ENCODE measurements at places on chromosomes 5 and 9.
A peak's percentile ranks its signal among the peaks of the same experiment; 100 is the strongest.

DNA sequence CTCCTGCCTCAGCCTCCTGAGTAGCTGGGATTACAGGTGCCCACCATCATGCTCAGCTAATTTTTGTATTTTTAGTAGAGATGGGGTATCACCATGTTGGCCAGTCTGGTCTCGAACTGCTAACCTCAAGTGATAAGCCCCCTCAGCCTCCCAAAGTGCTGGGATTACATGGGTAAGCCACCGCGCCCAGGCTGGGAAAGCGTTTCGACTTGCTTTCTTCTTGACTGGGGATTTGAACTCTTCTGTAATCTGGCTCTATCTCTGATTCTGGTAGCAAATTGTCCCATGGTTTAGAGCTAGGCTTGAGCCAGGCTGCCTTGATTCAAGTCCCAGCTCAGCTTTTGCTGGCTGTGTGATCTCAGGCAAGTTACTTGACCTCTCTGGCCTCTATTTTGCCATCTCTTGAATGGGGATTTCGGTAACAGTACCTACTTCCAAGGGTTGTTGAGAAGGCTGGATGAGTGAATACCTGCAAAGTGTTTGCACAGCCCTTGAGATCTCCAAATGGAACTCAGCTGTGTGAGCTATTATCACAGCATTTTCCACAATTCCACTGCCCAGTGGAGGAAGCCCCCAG is 20.5 kb upstream of the MVB12B start:
- DNase-seq, result no peak

- no peak for DNase-seq
Measured at GRCh38 chr9:130779153-130779855, 55.8 kb upstream of the ABL1 start.

- no peak for DNase-seq
Measured at GRCh38 chr5:58963361-58963760, 380.5 kb downstream of the RAB3C start.

DNA sequence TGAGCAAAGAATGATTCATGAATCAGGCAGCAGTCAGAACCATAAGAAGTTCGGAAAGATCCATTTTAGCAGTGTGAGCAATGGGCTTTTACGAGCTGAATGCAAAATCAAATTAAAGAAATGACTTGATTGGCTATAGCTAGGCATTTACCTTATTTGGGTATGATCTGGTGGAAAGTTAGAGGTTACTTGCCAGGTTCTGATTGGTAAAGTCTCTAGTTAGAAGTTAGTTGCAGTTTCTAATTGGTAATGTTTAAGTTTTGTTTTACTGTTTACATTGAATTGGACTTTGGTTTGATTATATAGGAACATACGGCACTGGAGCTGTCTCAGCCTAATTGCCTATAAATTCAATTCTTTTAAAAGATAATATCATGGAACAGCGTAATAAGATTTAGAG is 97.9 kb downstream of the ITGA1 start:
- DNase-seq, result no peak

GRCh38 chr9:80074439-80074838 is 502.7 kb downstream of the TLE4 start:
- no peak for DNase-seq

GRCh38 chr5:103923616-103924168 is 361.1 kb upstream of the NUDT12 start:
- DNase-seq, result no peak

GRCh38 chr5:76867827-76868693 is 18.2 kb downstream of the S100Z start:
- DNase-seq, result peak; percentile 29

DNA sequence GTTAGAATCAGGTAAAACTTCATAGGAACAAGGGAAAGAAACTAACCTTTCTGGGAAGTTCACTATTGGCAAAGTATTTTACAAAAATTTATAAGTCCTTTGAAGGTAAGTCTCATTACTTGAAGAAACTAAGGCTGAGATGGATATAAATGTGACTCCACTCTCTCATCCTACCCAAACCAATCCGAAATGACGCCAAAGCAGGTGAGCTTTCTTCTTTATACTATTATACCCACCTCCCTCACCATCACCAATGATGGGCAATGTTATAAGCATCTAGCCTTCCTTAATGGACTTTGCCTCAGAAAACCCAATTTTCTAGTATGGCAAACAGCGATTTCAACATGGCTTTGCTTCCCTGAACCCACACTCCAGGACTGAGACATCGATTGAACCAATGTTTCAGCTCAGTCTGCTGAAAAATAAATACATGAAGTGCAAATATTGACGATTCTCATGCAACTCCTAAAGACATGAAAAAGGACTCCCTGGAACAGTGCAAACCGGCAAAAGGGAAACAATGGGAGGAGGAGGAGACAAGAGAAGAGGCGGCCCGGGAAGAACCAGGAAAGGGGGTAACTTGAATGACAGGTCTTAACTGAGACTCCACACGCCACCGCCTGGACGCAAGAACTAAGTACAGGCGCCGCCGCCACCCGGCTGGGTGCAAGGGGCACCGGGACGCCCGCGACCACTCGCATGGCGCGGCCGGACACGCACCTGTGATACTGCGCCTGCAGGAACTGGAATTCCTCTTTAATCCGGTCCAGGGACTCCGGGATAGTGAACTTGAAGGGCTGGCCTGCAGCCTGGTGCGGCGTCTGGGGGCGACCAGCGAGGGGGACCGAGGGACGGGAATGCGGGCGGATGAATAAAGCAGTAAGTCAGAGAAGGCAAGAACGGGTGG is 2.5 kb downstream of the TLE1 start:
- DNase-seq, result no peak

DNA sequence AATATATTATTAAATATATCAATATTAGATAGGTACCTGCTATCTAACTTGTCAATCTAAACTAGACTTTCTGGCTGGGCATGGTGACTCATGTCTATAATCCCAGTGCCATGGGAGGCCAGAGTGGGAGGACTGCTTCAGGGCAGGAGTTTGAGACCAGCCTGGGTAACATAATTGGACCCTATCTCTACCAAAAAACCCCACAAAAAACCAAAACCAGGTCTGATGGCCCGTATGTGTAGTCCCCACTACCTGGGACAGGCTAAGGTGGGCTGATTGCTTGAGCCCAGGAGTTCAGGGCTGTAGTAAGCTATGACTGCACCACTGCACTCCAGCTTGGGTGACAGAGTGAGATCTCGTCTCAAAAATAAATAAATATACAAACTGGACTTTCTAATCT is 55.0 kb downstream of the PJA2 start:
- no peak for DNase-seq

DNA sequence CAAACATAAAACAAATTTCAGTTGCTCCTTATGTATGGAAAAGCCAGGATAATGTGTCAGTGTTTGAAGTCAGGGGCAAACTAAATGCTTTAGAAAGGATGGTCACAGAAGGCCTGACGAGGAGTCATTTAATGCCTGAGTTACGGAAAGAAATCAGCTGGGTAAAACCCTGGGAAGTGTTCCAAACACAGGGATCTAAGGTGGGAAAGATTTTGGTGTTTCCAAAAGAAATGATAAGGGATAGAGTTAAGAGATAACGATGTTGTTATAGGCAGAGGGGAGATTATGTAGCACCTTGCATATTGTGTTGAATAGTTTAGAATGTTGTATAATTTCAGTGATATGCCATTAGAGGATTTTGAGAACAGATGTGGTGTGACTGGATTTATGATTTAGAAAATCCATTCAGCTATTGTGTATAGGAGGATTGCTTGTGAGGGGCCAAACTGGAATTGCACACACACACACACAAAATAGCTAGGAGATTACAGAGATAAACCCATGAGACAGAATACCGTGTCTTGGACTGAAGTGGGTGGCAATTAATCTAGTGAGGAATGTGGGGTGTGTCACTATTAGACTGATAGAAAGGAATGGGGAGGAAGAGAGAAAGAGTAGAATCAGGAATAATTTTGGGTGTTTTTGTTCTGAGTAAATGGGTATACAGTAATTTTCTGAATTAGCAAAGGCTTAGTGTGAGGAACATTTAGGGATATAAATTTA is 274.2 kb upstream of the DAB2 start:
- no peak for DNase-seq

DNA sequence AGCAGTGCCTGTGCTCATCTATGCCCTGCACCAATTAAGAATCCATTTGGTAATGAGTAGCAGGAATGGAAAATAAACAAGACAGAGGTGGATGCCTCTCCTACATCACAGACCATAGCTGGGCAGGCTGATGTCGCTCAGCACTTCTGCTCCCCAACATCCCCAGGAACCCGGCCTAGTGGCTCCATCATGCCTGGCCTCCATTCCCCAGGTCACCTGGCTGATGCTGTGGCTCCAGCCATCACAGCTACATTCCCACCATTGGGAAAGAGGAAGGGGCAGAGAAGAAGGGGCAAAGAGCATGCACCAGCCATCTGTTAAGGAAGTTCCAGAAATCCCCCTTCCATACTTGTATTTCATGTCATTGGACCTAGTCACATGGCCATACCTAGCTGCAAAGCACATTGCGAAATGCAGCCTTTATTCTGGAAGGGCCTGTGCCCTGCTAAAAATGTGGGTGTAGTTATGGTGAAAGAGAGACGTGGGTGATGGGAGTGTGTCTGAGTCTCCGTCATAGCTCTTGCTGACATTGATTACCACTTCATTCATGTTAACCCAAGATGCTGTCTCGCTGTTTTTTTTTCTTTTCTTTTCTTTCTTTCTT is 86.1 kb upstream of the ADAMTS2 start:
- no peak for DNase-seq

DNA sequence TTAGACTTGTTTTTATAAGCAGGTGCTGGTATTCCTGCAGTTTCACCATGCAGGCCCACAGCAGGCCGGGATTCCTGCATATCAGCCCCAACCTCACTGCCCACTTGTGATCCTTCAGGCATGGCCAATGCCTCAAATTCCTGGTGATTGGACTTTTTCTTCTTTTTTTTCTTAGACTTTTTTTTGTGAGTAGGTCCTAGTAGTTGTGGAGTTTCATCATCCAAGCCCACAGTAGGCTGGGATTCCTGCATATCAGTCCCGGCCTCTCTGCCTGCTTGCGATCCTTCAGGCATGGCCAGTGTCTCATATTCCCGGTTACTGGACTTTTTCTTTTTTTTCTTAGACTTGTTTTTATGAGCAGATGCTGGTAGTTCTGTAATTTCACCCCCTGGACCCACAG is 4.8 kb downstream of the TTF1 start:
- DNase-seq, result no peak

GRCh38 chr9:86047361-86047760 is 52.0 kb downstream of the GOLM1 start:
- no peak for DNase-seq

GRCh38 chr9:89489548-89490530 is 8.1 kb downstream of the SEMA4D start:
- DNase-seq, result no peak

GRCh38 chr5:132427281-132428146 is 58.0 kb downstream of the SLC22A5 start:
- peak; percentile 28 for DNase-seq

- no peak for DNase-seq
Measured at GRCh38 chr5:2755681-2756171, 4.2 kb upstream of the IRX2 start.

- DNase-seq, result no peak
Measured at GRCh38 chr5:82044010-82044409, 72.2 kb downstream of the ATG10 start.

DNA sequence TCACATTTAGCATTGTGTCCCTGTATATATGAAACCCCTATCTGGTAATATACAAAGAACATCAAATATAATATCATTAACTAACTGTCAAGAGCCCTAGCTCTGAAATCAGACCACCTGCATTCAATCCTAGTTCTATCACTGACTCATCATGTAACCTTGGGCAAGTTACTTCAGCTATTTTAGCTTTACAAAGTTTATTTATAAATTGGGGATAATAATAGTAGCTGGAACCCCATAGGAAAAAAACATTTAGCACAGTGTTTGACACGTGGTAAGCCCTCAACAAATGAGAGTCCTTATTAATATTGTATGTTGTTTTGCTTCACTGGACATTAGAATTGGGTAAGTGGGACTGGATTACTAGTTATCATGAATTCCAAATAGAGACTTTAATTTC is 157.5 kb downstream of the EBF1 start:
- DNase-seq, result no peak

GRCh38 chr5:136458481-136458880 is 93.1 kb upstream of the TRPC7 start:
- no peak for DNase-seq

DNA sequence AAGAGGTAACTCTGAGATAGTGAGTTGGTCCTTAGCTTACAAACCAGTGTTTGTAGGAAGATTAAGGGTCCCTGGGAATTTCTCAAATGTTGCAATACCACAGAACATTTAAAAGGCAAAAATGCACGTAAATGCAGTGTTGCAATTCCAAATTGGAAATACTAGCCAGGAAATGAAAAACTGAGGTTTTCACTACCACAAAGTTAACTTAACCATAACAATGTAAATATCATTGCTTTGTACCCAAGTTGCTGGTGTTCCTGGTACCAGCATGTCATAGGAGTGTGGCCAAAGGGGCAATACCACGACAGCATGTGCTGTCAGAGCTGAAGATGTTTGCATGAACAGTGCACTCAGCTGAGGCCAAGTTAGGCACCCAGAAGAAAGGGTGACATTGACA is 382.9 kb downstream of the GLIS3 start:
- no peak for DNase-seq

DNA sequence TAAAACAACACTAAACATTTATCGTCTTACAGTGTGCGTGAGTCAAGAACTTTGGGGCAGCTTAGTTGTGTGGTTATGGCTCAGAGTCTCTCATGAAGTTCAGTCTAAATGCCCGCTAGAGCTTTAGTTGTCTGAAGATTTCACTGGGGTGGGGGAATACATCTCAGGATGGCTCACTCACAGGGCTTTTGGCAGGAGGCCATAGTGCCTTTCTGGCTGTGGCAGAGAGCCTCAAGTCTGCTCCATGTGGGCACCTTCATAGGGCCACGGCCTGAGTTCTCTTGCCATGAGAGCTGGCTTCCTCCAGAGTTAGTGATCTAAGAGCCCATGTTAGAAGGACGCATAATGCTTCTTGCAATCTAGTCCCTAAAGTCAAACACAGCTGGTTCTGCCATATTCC is 258.8 kb upstream of the NUDT12 start:
- DNase-seq, result no peak

DNA sequence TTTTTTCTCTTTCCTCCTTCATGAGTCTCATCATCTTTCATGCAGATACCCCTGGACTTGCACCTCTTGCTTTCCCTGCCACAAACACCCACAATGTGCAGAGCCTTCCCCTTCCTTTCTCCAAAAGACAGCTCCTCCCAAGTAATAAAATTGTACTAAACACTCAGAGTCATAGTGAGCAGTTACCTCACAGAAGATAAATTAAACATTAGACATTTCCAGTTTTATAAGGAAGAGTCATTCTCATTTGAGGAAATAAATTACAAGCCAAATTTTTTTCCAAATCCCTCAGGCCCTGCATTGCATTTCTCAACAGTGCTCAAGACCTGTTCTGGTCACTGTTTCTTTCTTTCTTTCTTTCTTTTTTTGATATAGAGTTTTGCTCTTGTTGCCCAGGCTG is 131.5 kb downstream of the ATPSCKMT start:
- no peak for DNase-seq

- DNase-seq, result no peak
Measured at GRCh38 chr9:135879619-135880018, 27.7 kb downstream of the CAMSAP1 start.
